ENCODE measurements at places on chromosomes 6 and 20. TPM values are rescaled to one million over a fixed set of nuclear protein-coding genes. Genes with fewer than 3 reads are reported as not detected.

GRCh38 chr6:81682235-81682795 is 70.2 kb downstream of the TENT5A start:
- no peak for DNase-seq

- no peak for DNase-seq
Measured at GRCh38 chr6:142500250-142500786, 198.5 kb downstream of the ADGRG6 start.

GRCh38 chr6:7132398-7133035 is 24.8 kb downstream of the RREB1 start:
- DNase-seq: no peak

- DNase-seq: peak; percentile 86
Measured at GRCh38 chr6:27873021-27873940, 38.9 kb downstream of the OR2B2 start.

DNA sequence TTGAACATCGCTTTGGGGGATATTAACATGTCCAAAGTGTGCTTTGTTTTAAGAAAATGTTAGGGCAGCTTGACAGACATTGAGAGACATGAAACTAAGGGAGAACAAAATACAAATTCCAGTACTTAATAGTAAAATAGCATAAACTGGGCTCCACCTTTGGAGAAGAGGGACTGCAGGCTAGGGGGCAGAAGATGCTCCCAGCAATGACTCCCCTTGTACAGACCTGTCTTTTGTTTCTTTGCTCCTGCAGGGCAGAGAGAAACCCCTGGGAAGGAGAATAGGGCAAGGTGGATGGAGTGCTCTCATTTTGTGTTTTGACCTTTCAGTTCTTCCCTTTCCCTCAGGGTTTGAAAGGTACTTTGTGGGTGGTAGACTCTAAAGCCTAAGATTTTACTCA is 115.6 kb upstream of the PLCB4 start:
- DNase-seq: no peak

GRCh38 chr6:40962241-40962640 is 76.8 kb downstream of the UNC5CL start:
- DNase-seq: peak; percentile 31

GRCh38 chr6:150004101-150004782 is 21.1 kb downstream of the RAET1L start:
- DNase-seq: no peak

DNA sequence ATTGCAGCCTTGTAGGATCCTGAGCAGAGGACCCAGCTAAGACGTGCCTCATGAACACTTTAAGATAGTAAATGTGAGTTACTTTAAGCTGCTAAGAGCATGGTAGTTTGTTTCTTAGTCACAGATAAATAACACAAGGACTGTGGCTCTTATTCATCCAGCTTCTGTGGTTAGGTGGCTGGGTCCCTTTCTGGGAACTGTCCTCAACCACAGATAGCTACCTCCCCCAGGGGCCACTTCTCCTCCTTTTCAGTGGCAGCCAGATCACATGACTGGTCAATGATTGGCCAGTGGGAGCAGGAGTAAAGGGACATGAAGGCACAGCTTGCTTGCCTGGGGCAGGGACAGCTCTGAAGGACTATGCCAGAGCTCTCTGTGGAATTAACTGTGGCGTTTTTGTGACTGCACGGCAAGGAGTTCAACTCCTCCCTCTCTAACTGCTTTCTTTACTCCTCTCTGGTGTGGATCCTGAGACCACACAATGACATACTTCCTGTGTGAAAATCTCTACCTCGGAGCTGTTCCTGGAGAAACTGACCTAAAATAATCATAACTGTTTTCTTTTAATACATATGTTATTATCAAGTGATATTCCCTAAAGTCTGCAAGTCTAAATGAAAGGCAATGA is 76.5 kb downstream of the NRN1 start:
- DNase-seq: no peak

- no peak for DNase-seq
Measured at GRCh38 chr6:166413491-166413951, 30.8 kb upstream of the MPC1 start.

GRCh38 chr20:54680872-54681619 is 205.7 kb downstream of the DOK5 start:
- no peak for DNase-seq

- DNase-seq: no peak
Measured at GRCh38 chr6:7389162-7389450, 436 bp downstream of the CAGE1 start.

GRCh38 chr20:15220778-15221565 is 883.6 kb upstream of the FLRT3 start:
- DNase-seq: no peak

DNA sequence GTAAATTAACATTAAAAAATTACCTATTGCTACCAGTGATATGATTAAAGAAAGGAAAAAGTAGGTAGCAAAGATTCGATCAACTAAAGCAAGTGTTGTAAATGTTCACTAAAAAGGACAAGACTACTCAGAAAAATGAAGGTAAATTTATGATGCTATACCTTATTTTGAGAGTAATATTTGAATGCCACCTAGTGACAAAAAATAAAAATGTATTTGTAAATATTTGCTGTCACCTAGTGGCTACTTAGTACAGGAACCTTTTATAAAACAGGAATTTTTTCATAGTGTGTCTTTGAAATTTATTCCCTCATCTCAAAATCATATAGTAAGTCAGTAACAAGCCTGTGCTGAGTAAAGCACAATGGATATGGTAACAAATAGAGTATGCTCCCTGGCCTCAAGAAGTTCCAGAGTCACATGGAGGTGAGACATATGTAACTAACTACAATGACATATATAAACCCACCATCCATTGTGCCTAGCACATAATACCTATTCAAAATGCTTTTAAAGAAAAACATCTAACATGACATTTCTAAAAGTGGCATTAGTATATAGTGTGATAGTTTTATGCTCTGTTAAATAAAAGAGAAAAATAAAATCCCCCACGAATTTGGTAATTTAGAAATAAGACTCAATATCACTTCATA is 193.1 kb upstream of the SIM1 start:
- DNase-seq: no peak

GRCh38 chr6:24967211-24967610 is 31.5 kb upstream of the RIPOR2 start:
- DNase-seq: no peak

- DNase-seq: no peak
Measured at GRCh38 chr6:119768201-119768600, 418.6 kb upstream of the MAN1A1 start.

- DNase-seq: no peak
Measured at GRCh38 chr20:31708736-31709534, 13.7 kb downstream of the BCL2L1 start.

DNA sequence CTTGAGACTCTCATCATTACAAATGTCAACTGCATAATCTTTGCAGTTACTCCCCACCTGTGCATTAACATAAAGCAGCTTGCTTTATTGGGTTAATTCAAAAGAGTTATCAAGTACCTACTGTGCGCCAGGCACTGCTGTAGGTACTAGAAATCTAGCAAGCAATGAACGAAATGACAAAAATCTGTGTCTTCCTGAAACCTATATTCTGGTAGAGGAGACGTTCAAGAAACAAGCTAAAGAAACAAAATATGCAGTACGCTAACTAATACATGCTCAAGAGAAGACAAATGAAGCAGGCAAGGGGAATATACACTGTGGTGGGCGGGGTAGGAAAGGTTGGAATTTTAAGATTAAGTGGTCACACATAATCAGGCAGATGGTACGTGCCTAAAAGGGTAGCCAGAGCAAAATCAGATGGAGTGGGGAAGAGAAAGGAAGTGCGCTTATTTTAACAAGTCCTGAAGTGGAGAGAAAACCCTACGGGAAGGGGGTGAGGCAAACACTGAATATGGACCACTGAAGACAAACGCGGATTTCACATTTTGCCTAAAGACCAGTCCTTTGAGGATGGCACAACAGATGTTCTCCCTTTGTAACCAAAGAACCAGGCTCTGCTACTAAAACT is 1.2 kb downstream of the ELOVL2 start:
- no peak for DNase-seq

DNA sequence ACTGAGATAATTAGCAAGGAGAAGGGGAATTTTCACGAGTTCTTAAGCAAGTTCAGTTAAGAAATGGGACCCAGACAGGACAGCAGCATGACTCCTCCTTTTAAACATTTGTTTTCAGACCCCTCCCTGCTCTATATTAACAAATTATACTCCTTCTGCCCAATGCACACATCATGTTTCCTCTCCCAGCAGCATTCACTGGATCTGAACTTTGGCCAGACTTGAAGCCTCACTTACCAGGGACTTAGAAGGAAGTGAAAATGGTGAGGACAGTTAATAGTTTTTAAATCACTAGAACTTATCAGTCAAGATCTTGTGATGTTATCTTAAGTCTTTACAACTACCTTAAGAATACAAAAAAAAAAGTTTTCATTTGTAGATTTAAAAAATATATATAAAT is 1174.7 kb upstream of the MAP3K7 start:
- DNase-seq: no peak

DNA sequence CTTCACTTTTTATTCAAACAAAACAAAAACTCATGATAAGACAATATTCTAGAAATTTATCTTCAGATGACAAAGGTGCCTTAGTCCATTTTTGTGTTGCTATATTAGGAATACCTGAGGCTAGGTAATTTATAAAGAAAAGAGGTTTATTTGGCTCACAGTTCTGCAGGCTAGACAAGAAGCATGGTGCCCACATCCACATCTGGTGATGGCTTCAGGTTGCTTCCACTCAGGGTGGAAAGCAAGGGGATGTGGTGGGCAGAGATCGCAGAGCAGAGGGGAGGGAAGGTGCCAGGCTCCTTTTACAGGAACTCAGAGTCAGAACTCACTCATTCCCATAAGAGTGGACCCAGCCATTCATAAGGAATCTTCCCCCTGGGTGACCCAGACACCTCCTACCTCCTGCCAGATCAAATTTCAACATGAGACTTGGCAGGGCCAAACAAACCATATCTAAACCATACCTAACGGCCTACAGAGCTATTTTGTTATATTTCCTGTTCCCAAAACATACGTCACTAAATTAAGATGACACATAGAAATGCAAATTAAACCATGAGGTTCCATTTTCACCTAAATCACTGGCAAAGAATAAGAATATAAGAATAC is 26.4 kb downstream of the ABHD12 start:
- no peak for DNase-seq

GRCh38 chr6:80197474-80197873 is 91.0 kb downstream of the BCKDHB start:
- DNase-seq: no peak

DNA sequence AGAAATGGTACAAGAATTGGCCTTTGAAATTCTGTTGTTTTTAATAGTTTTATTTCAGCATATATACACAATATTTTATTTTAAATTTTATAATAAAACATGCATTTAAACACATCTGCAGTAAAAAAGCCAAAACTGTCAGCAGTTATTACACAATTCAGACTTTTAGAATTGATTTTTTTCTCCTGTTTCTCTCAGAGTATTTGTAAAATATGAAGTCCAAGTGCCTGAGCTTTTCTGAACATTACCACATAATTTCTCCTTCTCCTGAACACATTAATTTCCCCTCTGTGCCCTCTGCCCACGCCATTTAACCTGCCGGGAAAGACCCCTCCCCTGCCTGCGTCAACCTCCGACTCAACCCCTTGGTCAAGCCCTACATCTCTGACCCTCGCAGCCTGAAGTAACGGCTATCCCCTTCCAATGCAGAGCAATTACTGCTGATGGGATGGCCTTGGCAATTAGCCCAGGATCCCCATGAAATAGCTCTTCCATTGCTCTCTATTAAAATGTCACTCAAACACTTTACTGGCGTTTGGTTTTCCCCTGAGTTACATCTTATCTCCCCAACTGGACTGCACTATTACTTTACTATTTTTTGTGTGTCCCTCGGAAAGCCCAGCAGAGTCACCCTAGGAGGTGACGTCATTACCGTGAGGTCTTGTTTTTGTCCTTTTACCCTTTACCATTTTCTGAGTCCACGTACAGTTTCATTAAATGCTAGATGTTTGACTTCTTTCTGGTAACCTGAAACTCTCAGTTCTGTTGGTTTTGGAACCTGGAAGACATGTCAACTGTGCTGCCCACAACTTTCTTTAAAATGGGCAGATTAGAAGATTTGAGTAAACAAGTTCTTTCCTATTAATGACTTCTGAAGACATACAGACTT is 146.7 kb upstream of the TAB2 start:
- no peak for DNase-seq

DNA sequence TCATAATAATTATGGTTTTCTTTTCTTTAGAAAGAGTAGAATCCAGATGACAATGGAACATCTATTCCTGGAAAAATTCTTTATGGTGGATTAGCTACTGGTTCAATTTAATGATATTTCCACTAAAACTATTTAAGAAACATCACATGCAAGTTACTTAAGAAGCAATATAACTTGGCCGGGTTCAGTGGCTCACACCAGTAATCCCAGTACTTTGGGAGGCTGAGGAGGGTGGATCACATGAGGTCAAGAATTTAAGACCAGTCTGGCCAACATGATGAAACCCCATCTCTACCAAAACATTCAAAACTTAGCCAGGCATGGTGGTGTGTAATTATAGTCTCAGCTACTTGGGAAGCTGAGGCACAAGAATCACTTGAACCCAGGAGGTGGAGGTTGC is 65.9 kb upstream of the SMLR1 start:
- DNase-seq: no peak

DNA sequence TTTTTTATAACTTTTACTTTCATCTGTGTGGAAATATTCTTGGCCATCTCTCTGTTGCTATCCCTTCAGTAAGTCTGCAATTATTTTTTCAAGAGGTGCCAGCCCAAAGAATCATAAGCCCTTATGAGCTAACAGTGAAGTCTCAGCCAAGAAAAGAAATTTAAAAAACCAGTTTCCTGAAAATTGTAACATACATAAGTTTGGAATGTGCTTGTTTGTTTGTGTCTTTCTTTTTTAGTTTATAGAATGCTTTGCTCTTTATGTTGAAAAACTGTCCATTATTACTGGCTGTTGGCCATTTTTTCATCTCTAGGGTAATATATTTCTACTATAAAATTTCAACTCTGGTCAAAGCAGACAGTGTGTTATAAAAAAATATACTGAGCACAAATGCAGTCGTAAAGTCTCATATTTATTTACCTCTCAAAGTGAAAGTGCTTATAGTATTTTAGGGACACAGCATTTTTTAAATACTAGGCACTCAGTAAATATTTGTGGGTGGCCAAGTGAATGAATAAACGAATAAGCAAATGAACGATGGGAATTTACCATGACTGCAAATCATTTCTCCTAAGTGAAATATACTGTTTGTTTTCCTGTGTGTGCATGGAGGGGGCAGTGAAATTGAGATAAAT is 659.7 kb downstream of the KIF16B start:
- DNase-seq: no peak

DNA sequence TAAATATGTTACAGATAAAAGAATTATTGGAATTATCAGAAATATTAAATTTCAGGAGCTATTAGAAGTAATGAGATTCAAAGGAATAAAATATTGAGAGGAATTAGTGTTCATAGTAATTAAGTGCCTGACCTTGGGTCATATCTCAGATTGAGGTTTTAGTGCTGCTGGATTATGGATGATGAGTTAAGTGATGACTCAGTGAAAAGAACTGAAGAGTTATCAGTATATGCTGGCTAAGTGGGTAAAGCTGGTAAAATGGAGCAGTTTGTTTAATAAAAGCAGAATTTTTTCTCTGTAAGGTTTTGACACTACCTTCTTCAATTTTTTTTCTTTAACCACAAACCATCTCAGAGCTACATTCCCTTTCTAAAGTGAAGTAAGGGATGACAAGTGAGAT is 206.7 kb downstream of the MANEA start:
- DNase-seq: no peak

NKX2-2 gene
- total RNA-seq: not detected

PAQR8 gene
- 25.7 TPM for total RNA-seq

SNX9 gene
- 15.2 TPM for total RNA-seq

CST2 gene
- not detected for total RNA-seq

TRERF1 gene
- total RNA-seq: 21.4 TPM

PRSS35 gene
- total RNA-seq: 0.28 TPM

TRPC4AP gene
- 59.9 TPM for total RNA-seq

C6orf132 gene
- total RNA-seq: 0.14 TPM

FAM229B gene
- 1.9 TPM for total RNA-seq

TAGAP gene
- 112 TPM for total RNA-seq

TPBG gene
- total RNA-seq: 0.11 TPM
